ENCODE measurements at places on chromosomes 3 and 15.

DNA sequence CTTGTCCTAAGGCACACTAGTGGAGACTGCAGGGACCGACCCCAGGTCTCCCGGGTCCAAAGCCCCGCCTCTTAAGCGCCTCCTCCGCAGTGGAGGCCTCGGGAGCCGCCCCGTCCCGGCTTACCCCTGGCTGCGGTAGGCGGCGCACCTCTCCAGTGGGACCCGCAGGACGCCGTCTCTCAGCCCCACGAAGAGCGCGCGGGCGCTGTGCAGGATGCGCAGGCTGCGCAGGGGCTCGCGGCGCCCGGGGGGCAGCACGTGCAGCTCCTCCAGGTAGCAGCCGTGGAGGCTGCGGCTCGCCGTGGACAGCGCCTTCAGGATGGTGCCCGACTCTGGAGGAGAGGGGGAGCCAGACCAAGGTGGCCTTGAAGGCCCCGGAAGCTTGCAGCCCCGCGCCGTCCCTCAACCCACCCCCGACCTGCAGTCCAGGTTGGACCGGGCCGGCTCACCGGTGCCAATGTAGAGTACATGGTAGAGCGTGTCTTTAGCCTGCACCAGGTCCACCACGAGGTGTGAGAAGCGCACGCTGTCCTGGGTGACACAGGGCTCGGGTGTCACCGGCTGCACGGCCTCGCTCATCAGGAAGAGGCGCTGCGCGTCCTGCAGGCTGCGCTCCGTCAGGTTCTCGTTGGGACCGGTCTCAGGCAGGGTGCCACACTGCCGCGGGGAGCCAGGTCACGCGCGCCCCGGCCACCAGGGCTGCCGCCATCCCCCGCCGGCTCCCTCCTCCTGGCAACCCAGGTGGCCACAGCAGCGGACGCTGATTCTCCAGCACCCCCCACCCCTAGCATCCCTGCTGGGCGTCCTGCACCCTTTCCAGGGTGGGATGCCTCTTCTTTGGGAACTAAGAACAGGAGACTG lies 105.5 kb downstream of the SEMA5B start:
- no peak for DNase-seq

DNA sequence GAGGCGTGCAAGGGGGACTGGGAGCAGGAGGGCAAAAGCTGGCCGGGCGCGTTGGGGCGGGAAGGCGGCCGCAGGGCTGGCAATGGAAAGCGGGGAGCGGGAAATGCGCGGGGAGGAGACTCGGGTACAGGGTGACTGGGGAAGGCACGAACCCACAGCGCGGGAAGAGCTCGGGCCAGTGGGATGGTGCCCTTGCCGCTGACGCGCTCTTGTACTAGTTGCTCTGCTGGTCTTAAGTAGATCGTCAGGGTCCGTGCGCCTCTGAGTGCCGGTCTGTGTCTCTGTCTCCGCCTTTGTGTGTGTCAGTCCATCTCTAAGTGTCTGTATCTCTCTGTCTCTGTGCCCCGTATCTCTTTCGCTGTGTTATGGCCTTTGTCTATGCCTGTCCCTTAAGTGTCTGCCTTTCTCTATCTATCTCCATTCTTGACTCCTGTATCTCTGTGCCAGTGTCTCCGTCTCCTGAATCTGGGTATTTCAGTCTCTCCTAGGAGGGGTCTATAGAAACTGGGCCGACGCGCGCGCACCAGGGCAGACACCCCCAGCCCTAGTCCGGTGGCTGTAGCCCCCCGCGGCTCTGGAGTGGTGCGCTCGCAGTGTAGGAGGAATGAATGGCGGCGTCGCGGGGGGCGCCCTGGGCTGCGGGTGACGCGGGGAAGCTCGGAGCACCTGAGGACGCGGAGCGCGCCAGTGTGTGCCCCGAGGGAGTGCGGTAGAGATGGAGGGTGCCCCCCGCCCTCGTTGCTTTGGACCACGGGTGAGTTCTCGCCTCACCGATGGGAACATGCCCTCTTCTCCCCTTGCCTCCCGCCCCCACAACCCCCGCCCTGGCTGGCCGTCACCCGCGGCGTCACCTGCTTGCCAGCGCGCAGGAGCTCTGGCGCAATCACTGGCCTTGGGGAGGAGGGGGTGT lies 756 bp upstream of the CAMK2N2 start:
- no peak for DNase-seq

DNA sequence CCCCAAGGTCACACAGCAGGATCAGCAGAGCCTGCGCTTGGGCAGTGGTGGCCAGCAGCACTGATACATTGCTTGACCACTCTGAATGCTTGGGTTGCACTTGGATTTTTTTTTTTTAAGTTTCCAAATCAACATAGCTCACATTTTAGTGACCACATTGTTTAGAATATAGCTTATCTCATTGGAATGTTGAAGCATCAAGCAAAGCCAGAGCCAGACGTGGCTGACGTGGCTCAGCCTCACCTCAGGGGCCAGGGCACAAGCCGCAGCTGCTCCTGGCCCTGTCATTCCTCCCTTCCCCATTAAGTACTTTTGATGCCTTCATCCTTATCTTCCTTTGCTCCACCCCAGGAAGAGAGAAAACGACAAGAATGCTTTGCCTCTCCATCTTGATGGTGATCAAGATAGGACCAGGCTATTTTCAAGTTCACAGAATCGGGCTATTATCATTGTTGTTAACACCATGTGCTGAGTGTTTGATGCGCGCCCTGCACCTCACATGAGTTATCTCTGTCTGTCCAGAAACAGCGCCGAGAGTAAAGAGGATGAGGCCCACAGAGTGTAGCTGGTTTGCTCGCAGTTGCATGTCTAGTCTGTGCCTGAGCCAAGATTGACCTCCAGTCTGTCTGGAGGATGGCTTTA lies 75.8 kb downstream of the AAGAB start:
- DNase-seq = no peak

DNA sequence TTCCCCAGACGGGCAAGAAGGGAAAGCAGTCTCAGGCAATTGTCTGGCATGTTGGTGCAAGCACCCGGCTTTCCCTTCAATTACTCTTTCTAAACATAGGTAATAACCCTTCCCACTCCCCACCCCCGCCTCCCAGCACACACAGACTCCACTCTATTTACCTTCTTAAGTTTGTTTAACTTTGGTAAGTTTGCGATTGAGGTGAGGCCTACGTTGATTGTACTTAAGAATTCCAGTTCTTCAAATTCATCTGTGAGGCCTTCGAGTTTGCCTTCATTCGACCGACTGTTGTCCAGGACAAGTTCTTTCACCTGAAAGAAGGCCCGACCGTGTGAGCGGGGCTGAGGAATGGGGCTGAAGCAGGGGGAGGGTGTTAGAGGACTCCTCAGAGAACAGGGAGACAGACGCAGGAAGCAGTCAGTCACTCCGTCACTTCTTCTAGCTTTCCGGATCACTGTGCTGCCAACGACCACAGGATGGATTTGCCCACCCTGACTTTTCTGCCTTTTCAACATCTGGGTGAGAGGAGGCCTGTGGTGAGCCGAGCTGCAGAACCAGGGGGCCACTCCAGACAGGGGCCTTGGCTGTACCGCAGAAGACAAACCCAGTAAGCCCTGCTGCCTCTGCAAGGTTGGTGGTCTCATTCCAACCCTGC lies 33.0 kb downstream of the ANP32A start:
- DNase-seq = no peak

GRCh38 chr15:40103864-40104271 lies 4.8 kb downstream of the BMF start:
- DNase-seq = no peak

- DNase-seq = no peak
Measured at GRCh38 chr15:68818769-68819494, 1.8 kb downstream of the ANP32A start.

DNA sequence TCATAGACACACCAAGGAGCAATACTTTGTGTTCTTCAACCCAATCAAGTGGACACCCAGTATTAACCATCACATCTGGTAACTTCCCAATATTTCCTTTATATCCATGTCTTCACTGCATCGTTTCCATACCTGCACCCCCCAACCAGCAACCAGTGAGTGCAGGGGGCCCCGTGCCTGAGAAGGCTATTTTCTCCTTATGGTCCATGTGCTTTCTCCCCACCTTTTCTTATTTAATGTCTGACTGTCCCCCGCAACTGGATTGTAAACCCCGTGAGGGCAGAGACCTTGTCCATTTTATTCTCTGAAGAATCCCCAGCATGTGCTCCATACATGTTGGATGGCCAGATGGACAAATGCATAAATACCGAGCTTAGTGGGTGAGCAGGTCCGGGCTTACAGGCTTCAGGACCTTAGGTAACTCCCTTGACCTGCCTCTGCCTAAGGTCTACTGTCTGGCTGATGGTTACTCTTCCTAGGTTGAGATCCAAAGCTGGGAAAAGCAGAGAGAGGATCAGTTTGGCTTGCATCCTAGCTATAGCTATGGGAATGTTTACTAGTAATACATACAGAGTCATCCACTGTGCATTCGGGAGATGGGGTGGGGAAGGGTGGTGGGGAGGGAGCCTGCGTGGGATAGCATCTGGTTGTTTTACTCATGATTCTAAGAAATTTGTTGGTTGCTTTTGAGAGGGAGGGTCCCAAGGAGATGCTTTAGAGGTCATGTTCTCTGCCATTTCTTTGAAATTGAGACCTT lies 41.5 kb downstream of the PXYLP1 start:
- no peak for DNase-seq

GRCh38 chr3:79558943-79559342 lies 208.9 kb downstream of the ROBO1 start:
- no peak for DNase-seq

- DNase-seq = no peak
Measured at GRCh38 chr3:77915336-77915735, 875.4 kb downstream of the ROBO2 start.

GRCh38 chr15:79900087-79900486 lies 3.3 kb upstream of the MTHFS start:
- no peak for DNase-seq

DNA sequence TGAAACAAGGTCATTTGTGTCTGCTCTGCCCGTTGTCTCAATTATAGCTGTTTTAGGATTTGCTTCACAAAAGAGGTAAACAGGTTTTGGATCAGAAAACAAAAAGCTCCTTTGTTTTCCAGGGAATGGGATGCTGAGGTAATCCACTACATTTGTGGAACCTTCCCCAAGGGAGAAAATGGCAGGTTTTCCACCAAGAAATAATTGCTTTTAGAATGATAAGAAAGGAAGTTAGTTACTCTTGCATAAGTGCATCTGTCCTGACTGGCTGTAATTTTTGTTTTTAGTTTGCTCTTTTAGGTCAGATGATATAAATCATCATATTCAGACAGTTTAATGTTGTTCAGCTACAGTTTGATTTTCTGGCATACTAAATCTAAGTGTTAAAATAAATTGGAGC lies 198.5 kb upstream of the COL8A1 start:
- no peak for DNase-seq

- no peak for DNase-seq
Measured at GRCh38 chr15:78315686-78316282, 16.4 kb upstream of the SKIC8 start.

DNA sequence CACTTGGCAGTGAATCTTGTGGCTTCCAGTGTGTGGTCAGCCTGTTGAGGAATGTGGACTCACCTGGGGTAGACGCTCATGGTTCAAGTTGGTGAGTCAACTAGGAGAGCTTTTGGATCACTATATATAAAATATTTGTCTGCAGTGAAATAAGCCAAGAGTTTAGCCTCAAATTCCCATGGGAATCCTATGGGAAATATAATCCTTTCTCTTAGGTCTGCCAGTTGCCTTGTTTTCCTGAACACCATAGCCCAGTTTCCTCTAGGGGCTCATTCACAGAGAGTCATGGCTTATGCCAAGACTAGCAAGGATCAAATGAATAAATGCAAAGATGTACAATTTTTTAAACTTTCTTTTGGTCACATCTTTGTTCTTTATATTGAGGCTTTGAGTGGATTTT lies 100.1 kb upstream of the NPHP3 start:
- no peak for DNase-seq

GRCh38 chr3:43587303-43587702 lies 34.5 kb downstream of the ANO10 start:
- no peak for DNase-seq

- DNase-seq = no peak
Measured at GRCh38 chr3:130636480-130637234, 110.0 kb downstream of the PIK3R4 start.

GRCh38 chr15:77475898-77476297 lies 55.2 kb downstream of the HMG20A start:
- no peak for DNase-seq

- DNase-seq = no peak
Measured at GRCh38 chr3:175612487-175613196, 753.5 kb downstream of the NAALADL2 start.

DNA sequence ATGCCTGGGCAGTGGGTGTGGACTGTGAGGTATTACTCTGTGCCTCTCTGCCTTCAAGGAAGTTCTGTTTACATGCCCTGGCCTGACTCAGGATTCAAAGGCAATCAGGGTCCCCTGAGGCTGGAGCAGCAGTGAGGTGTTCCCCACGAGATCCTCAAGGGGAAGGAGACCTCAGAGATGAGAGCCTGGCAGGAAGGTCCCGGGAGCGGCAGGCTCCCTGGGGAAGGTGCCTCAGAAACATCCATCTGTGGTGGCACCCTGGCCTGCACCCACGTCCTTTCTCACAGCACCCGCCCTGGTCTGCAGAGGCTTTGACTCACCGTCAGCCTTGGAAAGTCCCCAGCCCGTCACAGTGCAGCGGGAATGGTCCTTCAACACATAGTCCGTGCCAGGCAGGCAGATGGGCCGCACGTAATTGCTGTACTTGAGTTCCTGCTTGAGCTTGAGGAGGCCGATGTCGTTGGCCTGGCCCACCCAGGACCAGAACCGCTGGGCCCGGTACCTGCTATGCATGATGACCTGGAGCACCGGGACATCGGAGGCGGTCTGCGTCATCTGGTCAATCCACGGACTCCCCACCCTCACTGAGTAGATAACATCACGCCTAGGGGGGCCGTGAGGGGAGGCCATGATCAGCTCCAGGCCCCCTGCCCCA lies 3.6 kb downstream of the PRSS50 start:
- DNase-seq = no peak

DNA sequence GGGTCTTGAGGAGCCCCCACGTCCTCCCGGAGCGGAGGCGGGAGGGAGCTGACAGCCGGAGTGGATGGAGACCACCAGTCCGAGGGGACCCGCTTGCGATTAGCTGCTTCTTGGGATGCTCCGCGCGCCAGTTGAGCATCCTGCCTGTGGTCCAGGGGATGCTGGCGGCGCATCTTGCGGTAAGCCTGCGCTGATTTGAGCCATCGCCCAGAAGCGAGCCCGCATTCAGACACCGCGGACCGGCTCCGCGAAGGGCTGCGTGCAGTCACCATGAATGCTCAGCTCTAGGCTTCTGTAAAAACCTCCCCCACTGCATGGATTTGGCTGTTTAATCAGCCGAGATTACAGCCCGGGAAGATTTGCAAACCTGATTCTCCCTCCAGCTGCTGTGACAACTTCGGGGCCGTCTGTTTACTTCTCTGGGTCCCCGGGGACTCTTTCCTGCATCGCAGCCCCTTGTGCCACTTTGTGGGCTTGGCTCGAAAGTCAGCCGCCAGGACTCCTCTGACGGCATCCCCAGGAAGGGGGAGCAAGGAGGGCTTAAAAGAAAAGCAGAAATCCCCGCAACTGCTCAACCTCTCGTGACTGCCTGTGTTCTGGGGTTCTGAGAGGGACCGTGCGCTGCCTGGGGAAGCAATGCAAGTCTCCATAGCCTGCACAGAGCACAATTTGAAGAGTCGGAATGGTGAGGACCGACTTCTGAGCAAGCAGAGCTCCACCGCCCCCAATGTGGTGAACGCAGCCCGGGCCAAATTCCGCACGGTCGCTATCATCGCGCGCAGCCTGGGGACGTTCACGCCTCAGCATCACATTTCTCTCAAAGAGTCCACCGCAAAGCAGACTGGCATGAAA lies 171.1 kb downstream of the KCNAB1 start:
- DNase-seq = no peak

Measured in T follicular helper cell (primary cell).